ENCODE measurements at places on chromosomes 2 and 18.

DNA sequence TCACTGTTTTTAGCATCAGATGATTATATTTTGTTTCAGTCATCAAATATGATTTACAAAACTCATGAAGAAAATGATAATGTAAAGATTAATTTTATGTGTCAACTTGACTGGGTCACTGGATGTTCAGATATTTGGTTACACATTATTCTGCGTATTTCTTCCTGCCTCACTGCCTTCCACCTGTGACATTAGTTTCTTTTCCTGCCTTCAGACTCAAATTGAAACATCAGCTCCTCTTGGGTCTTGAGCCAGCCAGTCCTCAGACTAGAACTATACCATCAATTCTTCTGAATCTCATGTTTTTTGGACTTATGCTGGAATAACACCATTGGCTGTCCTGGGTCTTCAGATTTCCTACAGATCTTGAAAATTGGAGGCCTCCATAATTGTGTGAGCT lies 96.7 kb downstream of the ZNF385B start:
- DNase-seq, result no peak

GRCh38 chr2:14511541-14511940 lies 121.0 kb upstream of the LRATD1 start:
- no peak for DNase-seq

- no peak for DNase-seq
These were observed 602.2 kb downstream of the FBXO15 start for GRCh38 chr18:73545472-73545871.

GRCh38 chr2:59947917-59948541 lies 605.4 kb downstream of the BCL11A start:
- no peak for DNase-seq

DNA sequence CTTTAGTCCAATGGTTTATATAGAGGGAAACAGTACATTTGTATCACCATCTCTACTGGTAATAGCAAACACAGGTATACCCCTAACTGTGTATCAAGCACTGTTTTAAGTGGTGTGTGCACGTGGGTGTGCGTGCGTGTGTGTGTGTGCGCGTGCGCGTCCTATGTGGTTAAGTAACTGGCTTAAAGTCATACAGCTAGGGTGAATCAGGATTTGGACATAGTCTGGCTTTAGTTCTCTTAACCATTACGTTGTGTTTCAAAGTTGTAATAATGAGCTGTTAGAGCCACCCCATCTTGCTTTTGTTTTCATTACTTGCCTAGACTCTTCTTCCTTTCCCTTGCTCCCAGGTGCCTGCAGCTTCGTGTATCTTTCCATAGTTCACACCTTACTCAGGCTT lies 2.1 kb downstream of the HADHB start:
- no peak for DNase-seq
